ENCODE measurements at places on chromosomes 12 and 14.

DNA sequence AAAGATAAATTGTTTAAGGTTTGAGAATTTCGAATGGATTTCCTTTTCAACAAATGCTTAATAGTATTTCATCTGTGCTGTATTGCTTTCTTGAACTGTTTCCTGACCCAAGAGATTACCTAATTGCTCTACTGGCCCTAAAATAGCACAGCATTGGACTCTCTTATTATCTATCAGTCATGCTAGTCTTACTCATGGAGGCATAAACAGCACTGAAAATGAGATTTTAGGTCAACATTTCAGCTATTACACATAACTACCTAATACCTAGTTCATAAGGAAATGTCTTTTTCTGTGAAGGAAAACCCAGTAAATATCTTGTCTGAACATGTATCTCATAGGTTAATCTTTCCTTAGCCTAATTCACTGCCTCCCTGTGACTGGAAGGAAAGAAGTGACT, 4.3 kb upstream of the ABCD2 start:
- no peak for DNase-seq

GRCh38 chr12:62717643-62718042, 217.3 kb downstream of the PPM1H start:
- no peak for DNase-seq

GRCh38 chr14:31419967-31420318, 407 bp downstream of the HEATR5A start:
- no peak for DNase-seq

- no peak for DNase-seq
Observed at GRCh38 chr14:30525833-30526232, 33.1 kb upstream of the G2E3 start.

GRCh38 chr14:23351681-23352505, 794 bp downstream of the SLC22A17 start:
- DNase-seq: no peak

- no peak for DNase-seq
Observed at GRCh38 chr12:88145567-88146505, 3.7 kb downstream of the TMTC3 start.

- no peak for DNase-seq
Observed at GRCh38 chr12:123599721-123600120, 2.2 kb upstream of the DDX55 start.

GRCh38 chr12:49961993-49962764, 507 bp downstream of the AQP5 start:
- DNase-seq: no peak

GRCh38 chr12:11623382-11623781, 26.1 kb upstream of the ETV6 start:
- no peak for DNase-seq

- no peak for DNase-seq
Observed at GRCh38 chr14:81723956-81724355, 190.3 kb upstream of the SEL1L start.

- no peak for DNase-seq
Observed at GRCh38 chr14:81344481-81345160, 55.5 kb downstream of the STON2 start.

- DNase-seq: no peak
Observed at GRCh38 chr12:90970911-90971310, 15.9 kb upstream of the CCER1 start.

GRCh38 chr14:74647678-74648461, 35.8 kb upstream of the LTBP2 start:
- no peak for DNase-seq

DNA sequence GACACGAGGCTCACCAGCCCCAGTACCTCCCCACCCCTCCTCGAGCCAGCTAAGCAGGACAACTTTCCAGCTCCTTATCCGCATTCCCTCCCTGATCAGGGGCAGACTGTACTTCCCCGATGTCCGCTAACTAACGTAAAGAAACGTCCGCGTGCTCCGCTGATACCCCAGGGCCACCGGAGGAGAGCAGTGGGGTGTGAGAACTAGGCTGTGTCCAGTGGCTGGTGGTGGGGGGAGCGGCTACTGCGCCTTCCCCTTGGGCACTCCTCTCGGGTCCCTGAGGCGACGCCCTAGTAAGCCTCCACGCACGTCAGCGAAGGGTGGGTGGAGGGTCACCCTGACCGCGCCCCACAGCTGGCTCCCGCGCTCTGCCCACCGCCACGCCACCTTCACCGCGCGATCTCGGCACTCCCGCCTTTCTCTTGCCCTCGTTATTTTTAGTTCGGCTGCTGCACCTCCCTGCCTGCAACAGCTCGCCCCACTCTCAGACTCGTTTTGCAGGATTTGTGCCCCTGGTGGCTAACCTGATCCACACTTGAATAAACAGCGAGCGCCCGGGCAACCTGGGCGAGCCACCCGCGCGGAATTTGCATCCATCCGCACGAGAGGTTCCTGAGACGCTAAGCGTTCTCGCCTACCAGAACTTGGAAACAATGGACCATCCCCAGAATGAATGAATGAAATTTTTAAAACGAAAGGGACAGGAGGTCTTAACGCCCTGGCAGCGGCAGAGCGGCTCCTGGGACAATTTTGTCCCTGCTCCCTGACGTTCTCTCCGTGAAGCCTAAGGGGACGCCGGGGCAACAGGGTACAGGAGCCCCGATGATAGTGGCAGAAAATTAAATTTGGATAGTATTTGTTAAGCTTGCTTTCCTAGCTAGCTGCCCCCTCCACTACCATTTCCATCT, 6.9 kb upstream of the BMP4 start:
- DNase-seq: no peak

DNA sequence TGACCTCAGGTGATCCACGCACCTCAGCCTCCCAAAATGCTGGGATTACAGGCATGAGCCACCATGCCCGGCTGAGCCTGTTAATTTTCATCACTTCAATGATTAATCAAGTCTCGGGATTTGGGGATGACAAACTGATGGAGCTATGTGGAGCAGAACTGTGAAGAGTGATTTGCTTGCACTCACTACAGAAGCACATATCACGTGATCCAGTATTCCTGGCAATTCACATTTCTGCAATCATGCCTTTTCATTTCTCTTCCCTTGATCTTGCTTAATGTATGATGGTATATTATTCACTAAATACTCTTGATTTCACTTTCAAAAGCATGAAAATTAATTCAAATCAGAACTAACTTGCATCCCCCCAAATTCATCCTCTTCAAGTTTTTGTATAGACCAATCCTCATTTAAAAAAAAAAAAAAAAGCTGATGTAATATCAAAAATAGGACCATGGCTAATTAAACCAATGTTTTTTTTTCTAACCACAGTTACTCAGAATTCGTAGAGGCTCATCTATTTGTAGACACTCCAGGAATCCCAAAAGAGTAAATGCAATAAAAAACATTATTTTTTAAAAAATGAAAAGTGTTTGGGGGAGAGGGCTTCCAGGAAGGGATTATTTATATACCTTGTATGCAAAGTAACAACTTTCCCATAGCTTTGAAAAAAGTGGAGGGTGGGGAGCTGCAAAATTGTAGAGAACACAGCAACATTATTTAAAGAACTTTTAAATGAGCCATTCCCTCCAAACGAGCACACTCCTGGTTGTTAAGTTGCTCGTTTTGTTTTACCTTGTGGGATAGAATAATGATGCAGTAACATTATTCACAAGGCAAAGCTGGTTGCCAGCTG, 7.0 kb upstream of the ATXN2 start:
- no peak for DNase-seq

- DNase-seq: no peak
Observed at GRCh38 chr12:15212930-15213329, 8.3 kb downstream of the RERG start.

DNA sequence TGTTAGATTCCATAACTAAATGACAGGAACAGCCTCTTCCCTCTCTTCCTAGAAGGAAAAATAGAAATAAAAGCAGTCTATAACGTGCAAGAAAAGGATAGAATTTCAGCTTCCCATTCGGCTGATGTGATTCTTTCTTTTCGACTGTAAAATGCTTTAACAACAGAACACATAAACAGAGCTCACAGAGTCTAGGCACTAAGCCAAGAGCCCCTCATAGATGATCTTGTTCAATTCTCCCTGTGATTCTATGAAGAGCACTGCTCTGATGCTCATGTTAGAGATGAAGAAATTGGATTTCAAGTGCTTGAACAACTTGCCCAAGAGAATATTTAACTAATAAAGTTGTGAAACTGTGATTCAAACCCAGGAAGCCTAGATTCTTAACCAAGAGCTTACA, 232.7 kb downstream of the RPAP3 start:
- no peak for DNase-seq

DNA sequence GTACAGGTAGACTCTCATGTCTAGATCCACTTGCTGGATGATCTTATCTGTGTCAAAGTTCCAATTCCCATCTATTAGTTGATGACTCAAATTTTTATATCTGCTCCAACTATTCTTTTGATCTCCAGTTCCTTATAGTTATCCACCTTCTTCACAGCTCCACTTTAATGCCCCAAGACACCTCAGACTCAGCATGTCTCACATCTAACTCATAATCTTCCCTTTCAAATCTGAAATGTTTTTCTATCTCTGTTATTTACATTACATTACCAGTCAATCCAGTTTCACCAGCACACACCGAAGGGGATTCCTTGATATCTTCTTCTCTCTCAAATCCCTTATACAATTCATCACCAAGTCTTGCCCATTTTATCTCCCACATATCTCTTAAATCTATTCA, 3.7 kb upstream of the METAP2 start:
- DNase-seq: no peak

DNA sequence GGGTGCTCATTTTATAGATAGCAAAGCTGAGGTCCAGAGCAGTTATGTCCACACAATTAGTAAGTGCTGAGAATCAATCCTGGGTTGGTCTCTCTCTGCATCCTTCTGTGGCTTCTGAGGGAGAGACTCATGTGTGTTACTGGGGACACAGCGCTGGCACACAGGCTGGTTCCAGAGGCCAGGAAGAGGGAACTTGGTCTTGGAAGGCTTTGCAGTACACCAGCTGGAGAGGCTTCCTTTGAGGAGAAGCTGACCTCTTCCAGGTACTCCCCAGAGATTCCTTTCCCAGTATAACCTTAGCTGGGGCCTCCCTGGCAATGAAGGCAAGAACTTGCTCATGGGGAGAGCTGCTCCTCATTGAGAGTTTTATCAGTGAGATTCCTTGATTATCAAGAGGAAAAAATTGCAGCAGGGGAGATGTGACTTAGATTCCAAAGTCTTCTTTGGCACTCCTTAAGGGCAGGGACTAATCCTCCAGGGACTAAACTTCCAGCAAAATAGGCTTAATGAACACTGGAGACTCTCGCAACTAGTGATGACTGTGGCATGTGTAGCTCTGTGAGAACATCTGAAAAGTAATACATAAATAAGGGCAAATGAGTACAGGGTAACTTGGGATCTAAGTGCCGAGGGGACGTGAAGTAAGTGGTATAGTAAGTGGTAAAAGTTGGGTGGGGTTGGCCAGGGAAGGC, 13.9 kb upstream of the KRT80 start:
- DNase-seq: peak; percentile 7

- no peak for DNase-seq
Observed at GRCh38 chr12:3259973-3260372, 182.8 kb downstream of the TSPAN9 start.

DNA sequence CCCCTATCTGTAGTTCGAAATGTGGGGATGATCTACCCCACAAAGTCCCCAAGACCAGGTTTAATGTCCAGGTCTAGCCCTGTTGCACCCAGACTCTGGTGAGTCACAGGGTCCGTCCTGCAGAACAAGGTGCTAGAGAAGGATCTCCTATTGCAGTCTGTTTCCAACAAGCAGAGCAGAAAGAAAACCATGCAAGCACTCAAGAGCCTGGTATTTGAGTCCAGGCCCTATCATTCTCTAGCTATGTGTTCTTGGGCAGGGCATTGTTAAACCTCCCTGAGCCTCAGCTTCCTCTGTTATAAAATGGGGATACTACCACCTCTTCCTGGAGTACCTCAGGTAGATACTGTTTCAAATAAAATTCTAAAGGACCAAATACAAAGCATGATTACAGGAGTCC, 24.4 kb downstream of the MAP3K9 start:
- no peak for DNase-seq

DNA sequence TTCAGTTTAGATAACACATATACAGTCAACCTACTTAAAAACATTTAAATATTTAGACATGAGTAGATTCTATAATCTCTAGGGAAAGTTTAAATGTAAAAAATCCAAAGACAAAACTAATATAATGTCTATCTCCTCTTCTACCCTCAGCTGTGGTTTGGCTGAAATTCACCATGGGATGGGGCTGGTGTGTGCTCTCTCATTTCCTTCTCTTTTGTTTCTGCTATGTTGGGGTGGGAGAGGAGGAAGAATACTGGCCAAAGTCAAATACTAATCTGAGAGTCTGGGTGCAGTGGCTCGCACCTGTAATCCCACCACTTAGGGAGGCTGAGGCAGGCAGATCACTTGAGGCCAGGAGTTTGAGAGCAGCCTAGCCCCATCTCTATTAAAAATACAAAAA, 1673.9 kb upstream of the SEL1L start:
- DNase-seq: no peak

DNA sequence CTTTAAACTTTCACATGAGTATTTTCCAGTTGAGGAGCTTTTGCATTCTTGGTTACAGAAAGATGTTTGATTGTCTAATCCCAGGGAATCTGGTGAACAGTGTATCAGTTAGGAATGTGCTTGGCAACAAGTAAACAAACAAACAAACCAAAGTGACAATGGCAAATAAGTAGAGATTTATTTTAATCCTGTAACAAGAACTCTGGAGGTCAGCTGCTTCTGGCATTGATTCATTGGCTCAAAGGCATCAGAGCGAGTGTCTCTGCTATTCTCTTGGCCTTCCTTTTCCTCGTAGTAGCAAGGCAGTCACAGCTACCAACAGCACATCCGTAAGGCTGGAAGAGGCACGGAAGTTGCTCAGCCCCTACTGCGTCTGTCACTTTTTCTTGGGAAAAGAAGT, 37.2 kb downstream of the CRADD start:
- DNase-seq: no peak

DNA sequence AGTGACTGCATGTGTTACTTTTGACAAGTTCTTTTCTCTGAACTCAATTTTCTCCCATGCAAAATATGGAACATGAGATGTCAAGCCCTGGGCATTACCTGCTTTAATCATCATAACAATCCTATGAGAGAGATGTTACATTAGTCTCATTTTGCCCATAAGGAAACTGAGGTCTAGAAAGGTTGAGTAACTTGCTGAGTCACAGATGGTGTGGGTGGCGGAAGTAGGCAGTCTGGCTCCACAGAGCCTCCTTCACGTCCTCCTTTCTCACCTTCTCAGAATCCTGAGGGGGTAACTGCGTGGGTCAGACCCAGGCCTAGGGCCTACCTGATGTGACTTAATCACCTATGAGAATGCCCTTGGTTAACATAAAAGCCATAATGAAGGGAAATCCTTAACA, 50.7 kb downstream of the TMTC1 start:
- DNase-seq: no peak

GRCh38 chr14:58584383-58584782, 53.4 kb upstream of the DACT1 start:
- DNase-seq: no peak

DNA sequence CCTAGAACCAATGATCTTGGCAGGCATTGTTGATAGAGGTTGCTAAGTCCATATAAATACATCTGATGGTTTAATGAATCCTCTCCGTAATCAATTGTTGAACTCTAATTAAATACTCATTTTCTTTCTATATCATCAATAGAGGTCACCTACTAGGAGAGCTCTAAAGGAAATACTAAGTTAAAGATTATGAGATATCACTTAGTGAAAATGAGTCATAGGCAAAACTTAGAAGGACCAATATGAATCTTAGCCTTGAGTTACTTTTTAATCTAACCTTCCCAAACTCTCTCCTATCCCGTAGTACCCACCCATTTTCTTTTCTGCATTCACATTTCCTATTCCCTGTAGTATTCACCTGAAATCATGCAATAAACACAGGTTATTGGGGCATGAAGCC, 50.2 kb downstream of the MBIP start:
- no peak for DNase-seq
